ENCODE measurements at places on chromosomes 13 and 19. TPM values are rescaled to one million over a fixed set of nuclear protein-coding genes. Genes with fewer than 3 reads are reported as not detected.

Gene KCTD12
- total RNA-seq = 26.4 TPM

Gene PNMA8C
- total RNA-seq = not detected

Gene STOML3
- not detected for total RNA-seq

DNA sequence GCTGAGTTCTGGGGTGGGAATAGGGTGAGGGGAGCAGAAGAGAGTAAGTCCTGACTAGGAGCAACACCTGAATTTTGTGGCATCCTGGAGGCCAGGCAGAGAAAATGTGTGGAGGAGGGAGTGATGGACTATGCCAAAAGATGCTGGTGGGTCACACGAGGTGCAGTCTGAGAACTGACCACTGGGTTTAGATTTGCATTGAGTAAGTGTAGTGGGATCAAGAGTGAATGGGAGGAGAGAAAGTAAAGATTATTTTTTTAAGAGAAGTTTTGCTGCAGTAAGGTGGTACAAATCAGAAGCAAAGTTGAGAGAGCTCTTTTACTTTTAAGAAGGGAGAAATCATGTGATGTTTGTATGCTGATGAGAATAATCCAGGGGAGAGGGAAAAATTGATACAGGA, 405.1 kb downstream of the DLEU7 start:
- no peak for DNase-seq
- H3K27ac ChIP-seq = no peak overlapping the region
- H3K4me1 ChIP-seq = peaks cover 17% of the 10 kb centered on the region

GRCh38 chr13:79740991-79741390, 260.0 kb downstream of the NDFIP2 start:
- no peak overlapping the region for H3K27ac ChIP-seq
- no peaks in the 10 kb centered on the region for H3K4me1 ChIP-seq
- no peak overlapping the region for H3K4me3 ChIP-seq
- peak; percentile 57 for DNase-seq
- H3K27me3 ChIP-seq = no peaks in the 10 kb centered on the region
- H3K36me3 ChIP-seq = no peaks in the 10 kb centered on the region

Measured in GM23248 (cell line).